ENCODE measurements at places on chromosomes 11 and 22. TPM values are rescaled to one million over a fixed set of nuclear protein-coding genes. Genes with fewer than 3 reads are reported as not detected.

Gene RIC3
- 4.2 TPM for total RNA-seq

Gene ALKBH3
- 34.4 TPM for total RNA-seq

Gene GNG3
- not detected for total RNA-seq

Gene ARL14EP
- 22.1 TPM for total RNA-seq

DNA sequence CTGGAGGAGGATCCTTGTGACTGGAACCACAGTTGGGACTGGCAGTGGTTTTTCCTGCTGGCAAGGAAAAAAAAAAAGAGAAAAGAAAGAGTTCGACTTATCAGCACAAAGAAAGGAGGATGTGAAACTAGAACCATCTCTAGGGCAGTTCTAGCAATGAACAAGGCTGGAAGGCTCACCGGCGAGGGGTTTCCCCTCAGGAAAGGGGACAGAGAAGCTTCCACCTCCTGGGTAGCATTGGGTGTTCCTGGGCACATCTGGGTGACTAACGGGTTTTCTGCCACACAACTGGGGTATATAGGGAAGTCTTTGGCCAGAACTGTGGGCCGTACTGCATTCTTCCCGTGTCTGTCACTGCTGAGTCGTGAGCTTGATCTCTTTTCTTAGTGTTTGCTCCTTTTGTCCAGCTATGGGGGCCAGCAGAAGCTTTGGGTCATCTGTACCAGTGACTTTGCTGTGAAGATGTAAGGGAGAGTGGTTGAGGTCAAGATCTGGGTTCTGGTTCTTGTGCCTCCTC is 109.4 kb upstream of the OR4B1 start:
- no peak for DNase-seq

DNA sequence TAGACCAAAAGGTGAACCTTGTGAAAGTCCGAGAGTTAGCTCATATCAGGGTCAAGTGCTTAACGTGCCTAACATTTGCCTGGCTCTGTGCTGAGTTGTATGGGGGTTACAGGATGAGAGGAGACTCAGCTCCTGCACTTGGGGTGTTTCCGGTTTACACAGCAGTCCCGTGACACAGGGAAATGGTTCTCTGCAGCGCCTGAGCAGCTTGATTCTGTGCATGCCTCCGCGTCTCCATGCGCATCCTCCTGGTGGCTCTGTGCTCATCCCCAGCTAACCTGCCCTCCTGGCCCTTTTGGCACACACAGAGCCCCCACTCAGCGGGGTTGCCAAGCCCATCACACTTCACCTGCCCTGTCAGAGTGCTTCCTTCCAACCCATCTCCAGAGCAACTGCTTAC is 238.3 kb upstream of the TBCEL start:
- DNase-seq, result no peak

GRCh38 chr22:22910272-22911240 is 22.9 kb downstream of the IGLL5 start:
- DNase-seq, result no peak

- no peak for DNase-seq
Measured at GRCh38 chr11:114915871-114916805, 237.8 kb downstream of the NXPE2 start.

GRCh38 chr22:47394504-47395440 is 632.3 kb downstream of the TBC1D22A start:
- no peak for DNase-seq

DNA sequence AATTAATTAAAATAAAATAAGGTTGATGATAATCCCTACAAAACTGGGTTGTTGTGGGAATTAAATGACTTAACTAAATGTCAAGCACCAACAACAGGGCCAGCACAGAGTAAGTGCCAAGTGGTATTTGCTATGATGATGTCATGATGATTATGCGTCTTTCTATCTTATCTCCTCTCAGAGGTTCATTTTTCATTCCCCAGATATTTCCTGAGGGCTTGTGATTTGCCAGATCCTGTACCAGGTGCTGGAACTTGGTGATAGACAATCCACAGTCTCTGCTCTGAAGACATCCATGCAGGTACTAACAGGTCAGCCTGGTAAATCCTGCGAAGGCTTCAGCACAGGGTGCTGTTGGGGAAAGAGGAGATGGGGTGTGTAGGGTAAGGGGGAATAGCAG is 8.1 kb upstream of the MYH9 start:
- DNase-seq, result no peak

- DNase-seq, result peak; percentile 50
Measured at GRCh38 chr11:88337181-88337986, at the start of gene CTSC. CTSC (minus strand) TSS chr11:88337736; CDS start chr11:88337672, 64 bp downstream.
